NCI-H748 treated with DMSO at 0.1 percent for 48 hours (cell line): ENCODE measurements at places on chromosomes 7 and 10.

DNA sequence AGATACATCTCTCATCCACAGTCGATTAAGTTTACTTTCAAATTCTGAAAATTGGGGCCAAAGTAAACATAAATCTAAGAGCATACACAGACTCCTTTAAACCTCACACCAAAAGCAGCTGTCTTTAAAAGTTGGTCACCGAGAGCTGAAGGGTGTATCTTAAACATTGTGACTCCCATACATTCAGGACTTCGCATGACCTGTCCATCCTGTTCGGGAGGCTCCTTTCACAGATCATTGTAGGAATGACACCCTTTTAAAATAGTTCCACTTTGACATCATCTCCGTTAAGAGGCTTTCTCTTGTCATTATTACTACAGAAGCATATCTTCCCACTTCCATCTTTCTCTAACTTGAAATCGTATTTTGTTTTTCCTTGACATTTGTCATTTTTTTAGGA lies 440.0 kb downstream of the DNAJB9 start:
- no peak for DNase-seq

DNA sequence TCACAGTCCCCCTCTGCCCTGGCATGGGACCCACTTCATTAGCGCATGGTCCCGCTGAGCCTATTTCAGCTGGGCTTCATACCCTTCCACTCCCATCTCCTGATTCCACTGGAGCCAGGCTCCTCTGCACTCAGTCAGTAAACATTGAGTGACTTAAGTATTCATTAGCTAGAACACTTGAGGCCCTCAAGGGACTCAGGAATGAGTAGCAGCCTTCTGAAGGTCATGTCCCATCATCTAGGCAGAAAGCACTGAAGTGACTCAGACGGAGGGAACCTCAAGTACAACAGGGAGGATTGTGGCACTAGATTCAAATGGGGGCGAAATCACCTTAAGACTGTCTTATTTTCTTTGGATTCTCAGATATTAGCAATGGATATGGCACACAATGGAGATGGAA lies 186.6 kb upstream of the INHBA start:
- no peak for DNase-seq

GRCh38 chr10:124963866-124964720 lies 22.2 kb downstream of the ZRANB1 start:
- DNase-seq: no peak

DNA sequence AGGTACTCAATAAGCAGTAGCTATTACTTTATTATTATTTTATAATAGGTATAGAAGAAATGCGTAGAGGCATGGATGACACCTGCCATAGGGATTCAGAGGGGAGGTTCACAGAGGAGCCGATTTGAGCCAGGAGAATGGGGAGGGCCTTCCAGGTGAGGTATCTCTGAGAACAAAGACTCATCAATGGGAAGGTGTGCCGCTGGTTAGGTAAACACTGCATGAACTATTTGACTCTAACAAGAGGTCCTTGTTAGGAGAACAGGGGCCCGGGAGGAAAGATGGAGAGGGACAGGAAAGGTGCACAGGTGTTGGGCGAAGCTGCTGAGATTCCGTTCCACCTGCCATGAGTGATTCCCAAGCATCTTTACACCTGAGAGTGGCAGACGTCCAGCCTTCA lies 41.8 kb upstream of the TMEM273 start:
- peak; percentile 60 for DNase-seq
